ENCODE measurements at places on chromosomes 11 and 22.

GRCh38 chr11:76321820-76322524 lies 59.0 kb downstream of the THAP12 start:
- no peak for DNase-seq

DNA sequence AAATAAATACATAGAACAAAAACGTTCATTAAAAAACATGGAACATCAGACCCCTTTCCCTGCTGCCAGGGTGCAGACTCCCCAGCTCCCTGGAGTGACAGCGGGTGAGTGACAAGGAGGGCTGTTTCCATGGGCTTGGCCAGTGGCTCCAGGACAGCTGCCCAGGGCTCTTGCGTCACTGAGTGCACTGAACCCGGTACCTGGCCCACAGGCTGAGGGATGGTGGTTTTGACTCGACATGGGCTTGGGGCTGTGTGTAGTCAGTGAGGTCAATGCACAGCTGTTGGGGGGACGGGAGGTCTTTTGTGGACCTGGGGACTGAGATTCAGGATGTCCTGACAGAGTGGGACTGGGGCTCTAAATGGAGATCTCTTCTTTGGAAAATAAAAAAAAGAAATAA lies 142.1 kb upstream of the B3GAT1 start:
- DNase-seq = no peak

- DNase-seq = no peak
These were observed 79.5 kb downstream of the HORMAD2 start for GRCh38 chr22:30159561-30160353.

- DNase-seq = no peak
These were observed 9.0 kb upstream of the GRAMD4 start for GRCh38 chr22:46611189-46611588.

DNA sequence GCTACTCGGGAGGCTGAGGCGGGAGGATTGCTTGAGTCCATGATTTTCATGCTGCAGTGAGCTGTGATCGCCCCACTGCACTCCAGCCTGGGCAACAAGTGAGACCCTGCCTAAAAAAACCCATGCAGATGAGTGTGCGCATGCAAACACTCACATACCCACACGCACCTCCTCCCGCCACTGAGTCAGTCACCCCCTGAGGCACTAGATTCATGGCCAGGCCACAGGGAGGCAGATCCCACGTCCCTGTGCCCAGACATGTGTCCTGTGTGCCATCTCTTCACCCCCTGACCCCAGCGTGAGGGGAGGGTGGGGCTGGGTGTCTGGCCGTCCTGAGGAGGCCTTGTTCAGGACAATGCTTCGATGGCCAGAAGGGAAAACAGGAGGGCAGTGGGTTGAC lies 15.5 kb downstream of the RELT start:
- DNase-seq = no peak

DNA sequence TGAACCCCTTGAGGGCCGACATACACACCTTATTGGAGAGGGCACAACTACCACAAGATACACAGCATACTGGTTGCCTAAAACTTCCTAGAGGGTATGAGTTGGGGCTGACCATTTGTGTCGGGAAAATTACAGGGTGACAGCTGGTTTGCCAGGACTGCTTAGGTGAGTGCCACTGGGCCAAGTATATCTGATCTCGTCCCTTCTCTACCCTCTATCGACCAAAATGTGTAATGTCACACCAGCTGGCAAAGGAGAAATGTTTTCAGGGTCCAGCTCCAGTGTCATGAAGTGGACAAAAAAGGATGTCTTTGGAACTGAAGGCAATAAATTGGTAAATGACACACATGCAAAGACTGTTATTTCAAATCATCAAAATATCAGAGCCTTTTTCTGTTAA lies 126.1 kb downstream of the PGR start:
- no peak for DNase-seq

DNA sequence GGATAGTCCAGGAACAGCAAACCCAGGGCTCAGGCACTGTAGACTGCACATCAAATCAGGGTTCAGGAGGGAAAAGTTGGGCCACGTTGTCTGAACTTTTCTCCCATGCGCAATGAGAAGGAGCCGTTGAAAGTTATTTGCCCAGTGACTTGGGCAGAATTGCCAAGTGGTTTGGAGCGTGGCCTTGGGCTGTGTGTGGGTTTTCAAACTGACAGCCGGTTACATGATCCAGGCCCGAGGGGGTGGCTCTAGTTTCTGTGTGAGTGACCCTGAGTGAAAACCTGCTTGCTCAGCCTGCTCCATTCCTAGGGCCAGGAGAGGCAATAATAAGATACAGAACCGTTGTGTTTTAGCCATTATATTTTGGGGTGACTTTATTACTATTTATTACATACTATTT lies 20.3 kb downstream of the MB start:
- DNase-seq = no peak

DNA sequence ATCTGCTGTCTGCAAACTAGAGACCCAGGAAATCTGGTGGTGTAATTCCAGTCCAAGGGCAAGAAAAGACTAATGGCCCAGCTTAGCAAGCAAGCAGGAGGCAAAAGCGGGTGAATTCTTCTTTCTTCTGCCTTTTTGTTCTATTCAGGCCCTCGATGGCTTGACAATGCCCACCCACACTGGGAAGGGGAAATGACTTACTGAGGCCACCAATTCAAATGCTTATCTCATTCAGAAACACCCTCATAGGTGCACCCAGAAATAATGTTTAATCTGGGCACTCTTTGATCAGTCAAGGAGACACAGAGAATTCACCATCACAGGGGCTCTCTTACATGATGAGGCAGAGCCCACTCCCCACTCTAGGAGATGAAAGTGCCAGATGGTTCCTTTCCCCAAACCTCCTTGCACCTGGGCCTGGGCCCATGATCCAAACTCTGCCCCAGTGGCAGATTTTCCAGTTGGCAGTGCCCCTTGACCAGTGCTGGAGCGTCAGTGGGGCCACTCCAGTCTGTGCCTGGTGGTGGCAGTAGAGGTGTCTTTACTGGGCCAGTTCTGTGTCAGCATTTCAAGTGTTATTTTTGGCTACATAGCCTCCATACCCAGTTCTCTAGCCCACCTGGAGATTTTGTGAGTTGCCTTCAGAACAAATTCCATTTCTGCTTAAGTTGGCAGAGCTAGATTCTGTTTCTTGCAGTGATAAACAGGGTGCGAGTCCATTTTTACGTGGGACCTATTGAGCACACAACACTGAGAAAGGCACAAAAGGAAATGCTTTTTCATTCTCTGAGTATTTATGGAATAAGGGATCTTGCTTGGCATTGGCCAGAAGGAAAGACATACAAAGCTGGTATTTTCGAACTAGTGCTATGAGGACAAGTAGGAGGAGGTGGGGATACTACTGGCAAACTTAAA lies 7.5 kb downstream of the ELMOD1 start:
- DNase-seq = no peak

GRCh38 chr11:31819621-31820437 lies 8.7 kb upstream of the PAX6 start:
- no peak for DNase-seq

- DNase-seq = no peak
These were observed 635 bp upstream of the GRK3 start for GRCh38 chr22:25563761-25564319.

- DNase-seq = no peak
These were observed 34.4 kb upstream of the ZBED5 start for GRCh38 chr11:10892250-10892649.

DNA sequence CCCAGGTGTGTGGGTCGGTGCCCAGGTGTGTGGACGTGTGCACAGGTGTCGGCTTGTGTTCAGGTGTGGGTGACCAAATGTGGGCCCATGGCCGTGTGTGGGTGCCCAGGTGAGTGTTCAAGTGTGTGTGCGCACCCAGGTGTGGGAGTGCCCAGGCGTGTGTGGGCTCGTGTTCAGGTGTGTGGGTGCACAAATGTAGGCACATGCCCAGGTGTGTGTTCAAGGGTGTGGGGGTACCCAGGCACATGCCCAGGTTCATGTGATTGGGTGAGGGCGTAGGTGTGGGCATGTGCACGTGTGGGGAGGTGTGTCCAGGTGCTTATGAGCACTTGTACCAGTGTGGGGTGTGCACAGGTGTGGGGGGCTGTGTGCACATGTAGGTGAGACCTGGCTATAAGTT lies 42.8 kb downstream of the MOB2 start:
- DNase-seq = no peak

- no peak for DNase-seq
These were observed 53.3 kb upstream of the SYN3 start for GRCh38 chr22:33111491-33111890.

DNA sequence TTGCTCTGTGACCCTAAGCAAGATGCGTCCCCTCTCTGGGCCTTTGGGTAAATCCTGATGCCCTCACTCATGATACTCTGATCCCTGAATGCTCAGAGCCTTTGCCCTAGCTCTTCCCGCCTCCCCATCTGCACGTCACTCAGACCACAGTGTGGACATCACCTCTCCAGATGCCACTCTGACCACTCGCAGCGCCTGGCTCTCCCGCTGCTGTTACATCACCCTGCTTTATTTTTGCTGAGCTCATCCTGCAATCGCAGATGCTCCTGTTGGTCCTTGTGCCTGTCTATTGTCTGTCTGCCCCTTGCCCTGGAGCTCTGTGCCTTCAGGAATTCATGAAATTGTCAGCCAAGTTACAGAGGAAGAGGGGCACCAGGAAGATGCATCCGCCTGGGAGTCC lies 5.5 kb downstream of the OSM start:
- DNase-seq = no peak

GRCh38 chr11:88447281-88447680 lies 109.7 kb upstream of the CTSC start:
- no peak for DNase-seq

GRCh38 chr11:64089915-64090805 lies 54.4 kb downstream of the FLRT1 start:
- DNase-seq = no peak

DNA sequence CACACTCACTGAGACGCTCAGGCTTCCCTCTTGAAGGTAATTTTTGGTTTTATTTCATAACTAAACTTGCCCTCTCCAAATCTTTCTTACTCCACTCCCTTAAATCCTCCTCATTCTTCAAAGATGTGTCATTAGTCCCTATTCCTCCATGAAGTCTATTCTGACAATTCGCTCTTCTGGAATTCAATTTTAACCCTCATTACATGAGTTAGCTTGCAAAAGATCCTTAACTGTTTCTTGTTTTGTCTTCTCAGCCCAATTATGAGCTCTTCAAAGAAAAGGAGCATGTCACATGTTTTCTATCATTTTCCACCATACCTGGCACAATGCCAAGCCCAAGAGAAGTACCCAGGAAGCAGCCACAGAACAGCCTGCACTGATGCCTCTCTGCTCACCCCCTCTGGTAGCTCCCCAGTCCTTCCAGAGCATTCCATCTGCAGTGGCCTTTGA lies 13.0 kb downstream of the GALNT18 start:
- no peak for DNase-seq

DNA sequence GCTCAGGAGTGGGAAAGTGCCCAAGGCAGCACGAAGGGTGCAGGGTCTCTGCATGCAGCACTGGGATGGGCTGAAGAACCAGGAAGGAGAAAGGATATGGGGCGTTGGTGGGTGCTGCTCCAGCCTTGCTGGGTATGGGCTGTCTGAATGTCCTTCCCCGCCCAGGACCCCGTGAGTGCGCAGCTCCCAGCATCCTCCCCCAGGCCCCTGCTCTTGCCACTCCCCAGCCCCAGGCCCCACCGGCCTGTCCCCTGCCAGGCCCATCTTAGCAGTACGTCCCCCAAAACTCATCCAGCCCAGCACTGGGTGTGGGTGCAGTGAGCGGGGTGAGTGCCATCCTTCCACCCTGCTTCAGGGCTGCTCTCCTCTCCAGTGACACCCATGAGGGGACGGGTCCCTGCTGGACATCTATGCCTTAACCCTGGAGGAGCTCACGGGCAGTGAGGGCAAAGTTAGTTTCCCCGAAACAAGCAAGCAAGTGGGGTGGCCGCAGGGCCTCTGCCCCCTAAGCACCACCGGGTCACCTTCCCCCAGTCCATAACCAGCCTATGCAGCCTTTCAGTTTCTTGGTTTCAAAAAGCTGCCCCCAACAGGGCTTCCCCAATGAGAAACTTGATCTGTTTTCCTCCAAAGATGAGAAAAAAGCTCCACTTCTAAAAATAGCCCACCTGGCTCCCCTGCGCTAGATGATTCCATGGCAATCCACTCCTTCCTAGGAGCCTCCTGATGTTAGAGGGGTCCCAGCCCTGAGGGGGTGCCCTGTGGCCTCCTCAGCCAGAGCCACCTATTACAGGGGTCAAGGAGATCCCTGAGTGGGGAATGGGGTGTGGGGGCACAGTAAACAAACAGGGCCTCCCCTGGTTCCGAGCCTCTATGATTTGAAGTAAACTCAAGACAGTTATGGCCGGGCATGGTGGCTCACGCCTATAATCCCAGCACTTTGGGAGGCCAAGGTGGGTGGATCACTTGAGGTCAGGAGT lies 103.8 kb downstream of the MORC2 start:
- DNase-seq = no peak

DNA sequence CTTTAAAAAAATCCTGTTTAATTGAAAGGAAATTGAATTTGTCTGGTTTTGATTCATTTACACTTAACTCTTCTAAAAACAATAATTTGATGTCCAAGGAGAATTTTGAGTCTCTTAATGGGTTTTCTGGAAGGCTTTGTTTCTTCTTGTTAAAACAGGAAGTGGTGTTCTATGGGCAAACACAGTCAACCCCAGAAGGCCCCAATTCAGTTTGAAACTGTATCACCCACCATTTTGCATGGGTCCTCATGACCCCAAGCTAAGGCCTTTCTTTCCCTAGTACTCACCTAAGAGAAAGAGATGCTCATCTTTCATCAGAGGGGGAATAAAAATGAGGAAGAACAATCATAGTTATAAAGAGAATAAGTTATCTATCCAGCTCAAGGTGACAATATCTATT lies 10.6 kb downstream of the FLI1 start:
- no peak for DNase-seq

DNA sequence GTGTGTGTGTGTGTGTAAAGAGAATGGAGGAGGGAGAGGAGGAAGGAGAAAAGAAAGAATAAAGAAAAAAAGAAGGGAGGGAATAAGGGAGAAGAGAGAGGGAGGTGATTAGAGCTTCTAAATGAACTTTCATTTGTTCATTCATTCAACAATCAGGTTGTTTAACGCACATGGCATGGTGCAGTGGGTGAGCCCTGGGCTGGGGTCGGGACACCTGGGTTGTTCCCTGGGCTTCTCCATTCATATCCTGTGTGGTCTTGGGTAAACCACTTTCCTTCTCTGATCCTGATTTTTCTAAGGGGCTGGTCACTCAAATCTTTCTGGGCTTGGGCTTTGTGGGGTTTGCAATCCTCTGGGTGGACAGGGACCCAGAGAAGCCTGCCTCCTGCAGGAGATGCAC lies 47.9 kb upstream of the CD82 start:
- DNase-seq = no peak

DNA sequence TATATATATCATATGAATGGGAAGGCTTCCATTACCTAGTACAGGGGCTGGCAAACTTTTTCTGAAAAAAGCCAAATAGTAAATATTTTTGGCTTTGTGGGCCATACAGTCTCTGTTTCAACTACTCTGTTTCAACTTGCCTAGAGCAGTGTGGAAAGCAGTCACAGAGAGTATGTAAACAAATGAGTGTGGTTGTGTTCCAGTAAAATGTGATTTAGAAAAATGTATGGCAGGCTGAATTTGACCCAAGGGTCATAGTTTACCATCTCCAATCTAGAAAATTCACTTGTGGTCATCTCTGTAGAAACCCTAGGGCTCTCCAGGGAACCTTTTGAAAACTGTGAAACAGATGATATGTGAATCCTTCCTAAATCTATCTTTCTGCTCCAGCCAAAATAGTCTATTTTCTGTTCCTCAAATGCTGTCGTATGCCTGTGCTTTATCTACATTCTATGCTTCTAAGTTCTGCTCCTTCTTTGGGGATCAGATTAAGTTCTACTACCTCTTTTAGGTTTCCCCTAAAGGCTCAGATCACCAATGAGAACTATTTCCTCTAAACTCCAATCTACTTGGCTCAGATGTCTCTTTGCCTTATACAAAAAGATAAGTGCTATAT lies 356.2 kb downstream of the METTL15 start:
- DNase-seq = no peak

All from stimulated activated CD8-positive, alpha-beta memory T cell treated with anti-CD3 and anti-CD28 coated beads, Interleukin-7, amount 100 ng/mL, for 1 hour (primary cell).